ENCODE measurements at places on chromosomes 3 and 15.
A peak's percentile ranks its signal among the peaks of the same experiment; 100 is the strongest.

- no peak for ATAC-seq
Observed at GRCh38 chr3:41888368-41889076, 73.4 kb downstream of the ULK4 start.

GRCh38 chr15:65040461-65040860, 4.7 kb upstream of the SLC51B start:
- no peak for ATAC-seq

GRCh38 chr15:74897300-74897701, 7.5 kb downstream of the MPI start:
- ATAC-seq = no peak

GRCh38 chr15:31013863-31014607, 22.6 kb upstream of the MTMR10 start:
- ATAC-seq = peak; percentile 36

GRCh38 chr15:63231206-63231605, 41.8 kb downstream of the RAB8B start:
- ATAC-seq = no peak

GRCh38 chr3:17339132-17339575, 403.3 kb downstream of the TBC1D5 start:
- ATAC-seq = no peak

- no peak for ATAC-seq
Observed at GRCh38 chr3:156317462-156318074, 197.2 kb downstream of the KCNAB1 start.

- ATAC-seq = no peak
Observed at GRCh38 chr15:67322481-67322880, 67.9 kb downstream of the IQCH start.

DNA sequence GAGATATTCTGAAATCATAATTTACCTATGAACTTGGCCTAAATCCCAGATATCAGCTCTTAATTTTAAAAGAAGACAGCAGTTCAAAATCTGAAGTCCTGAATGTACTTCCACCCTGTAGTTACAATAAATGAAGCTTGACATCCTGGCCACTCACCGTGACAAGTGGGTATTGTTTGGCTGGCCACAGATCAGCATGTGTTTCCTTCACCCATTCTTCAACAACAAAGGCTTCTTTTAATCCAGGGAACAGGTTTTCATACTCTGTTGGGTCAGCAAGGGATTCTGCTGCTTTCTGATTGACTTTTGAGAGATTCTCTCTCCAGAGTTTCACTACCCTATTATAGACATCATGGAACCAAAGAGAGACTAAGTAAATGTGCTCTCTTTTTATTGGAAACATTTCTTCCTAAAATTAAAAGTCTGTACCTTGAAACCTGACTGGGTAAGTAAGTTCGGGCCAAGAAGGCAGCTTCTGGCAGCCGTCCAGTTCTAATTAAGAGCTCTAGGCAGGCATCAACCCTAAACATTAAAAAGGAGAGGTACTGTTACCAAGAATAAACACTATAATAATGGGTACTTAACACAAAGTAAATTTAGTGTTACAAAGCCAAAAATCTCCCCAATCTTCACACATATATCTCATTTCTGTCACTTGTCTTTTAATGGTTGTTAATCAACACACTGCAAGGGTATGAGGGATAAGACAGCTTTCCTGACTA, 15.2 kb downstream of the MRPS22 start:
- no peak for ATAC-seq

DNA sequence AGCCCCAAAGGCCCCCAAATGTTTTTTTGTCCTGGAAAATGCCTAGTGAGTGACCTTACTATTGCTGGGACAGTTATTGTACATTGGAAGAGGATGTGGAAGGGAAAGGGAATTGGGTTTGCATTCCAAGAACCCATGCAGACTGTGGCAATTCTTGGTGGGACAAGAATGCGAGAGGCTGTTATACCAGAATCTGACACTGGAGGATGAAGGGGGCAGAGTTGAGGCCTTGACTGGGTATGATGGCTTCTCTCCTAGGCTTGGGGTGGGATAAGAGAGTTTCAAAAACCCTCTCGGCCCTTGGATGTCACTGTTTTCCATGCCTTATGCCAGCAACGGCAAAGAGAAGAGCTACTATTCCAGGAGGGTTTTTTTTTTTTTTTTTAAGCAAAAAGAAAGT, 25.3 kb downstream of the IL16 start:
- ATAC-seq = no peak

GRCh38 chr3:43326891-43327581, 40.7 kb downstream of the SNRK start:
- ATAC-seq = no peak

DNA sequence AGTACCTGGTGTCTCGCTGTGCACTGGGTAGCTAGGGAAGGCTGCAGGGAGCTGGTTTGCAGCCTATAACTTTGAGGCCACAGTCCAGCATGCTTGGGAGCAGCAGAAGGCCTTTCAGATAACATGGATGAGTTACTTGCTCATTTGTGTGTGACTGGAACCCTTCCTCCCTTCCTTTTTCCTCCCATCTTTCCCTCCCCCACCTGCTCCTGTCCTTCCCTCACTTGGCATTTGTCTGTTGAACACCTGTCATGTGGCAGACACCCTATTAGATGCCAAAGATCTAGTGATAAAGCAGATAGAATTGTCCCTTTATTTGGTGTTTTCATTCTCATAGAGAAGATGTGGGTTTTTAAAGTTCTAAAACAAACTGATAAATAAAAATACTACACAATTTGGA, 71.6 kb downstream of the LRTM1 start:
- ATAC-seq = no peak

- no peak for ATAC-seq
Observed at GRCh38 chr3:78178740-78179363, 1139.0 kb downstream of the ROBO2 start.

DNA sequence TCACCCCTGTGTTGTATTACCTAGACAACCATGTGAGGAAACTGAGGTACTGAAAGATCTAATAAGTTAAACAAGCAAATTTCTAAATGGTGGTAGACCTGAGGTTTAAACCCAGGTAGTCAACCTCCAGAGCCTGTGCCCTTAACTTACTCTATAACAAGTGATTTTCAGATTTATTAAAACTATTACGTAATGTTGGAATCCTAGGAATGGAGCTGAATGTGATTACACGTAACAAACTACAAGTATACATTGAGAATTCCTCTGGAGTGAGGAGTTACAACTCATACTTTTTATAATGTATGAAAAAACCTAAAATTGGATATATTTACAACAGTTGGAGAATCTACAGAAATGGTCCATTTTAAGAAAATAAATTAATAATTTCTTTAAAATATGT, 18.0 kb downstream of the FAM98B start:
- ATAC-seq = no peak

- ATAC-seq = no peak
Observed at GRCh38 chr3:182220013-182220412, 508.3 kb downstream of the SOX2 start.

- no peak for ATAC-seq
Observed at GRCh38 chr3:46191730-46192129, 16.4 kb downstream of the CCR1 start.

- no peak for ATAC-seq
Observed at GRCh38 chr3:173709026-173709425, 311.5 kb downstream of the NLGN1 start.

DNA sequence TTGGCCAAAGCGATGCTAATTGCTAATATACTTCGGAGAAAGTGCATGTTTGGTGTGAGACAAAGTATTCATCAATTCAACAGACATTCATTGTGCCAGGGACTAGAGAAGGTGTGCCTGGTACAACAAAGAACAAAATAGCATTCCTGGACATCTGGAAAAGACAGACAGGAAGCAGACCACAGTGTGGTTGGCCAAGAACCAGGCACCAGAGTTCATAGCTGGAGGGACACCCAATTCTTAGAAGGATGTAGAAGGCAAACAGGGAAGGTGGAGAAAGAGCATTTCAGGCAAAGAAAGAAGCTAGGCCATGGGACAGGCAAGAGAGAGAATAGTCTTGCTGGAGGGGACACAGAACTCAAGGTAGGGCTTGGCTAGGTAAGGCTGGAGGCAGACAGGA, 105.8 kb upstream of the ETV5 start:
- ATAC-seq = no peak

DNA sequence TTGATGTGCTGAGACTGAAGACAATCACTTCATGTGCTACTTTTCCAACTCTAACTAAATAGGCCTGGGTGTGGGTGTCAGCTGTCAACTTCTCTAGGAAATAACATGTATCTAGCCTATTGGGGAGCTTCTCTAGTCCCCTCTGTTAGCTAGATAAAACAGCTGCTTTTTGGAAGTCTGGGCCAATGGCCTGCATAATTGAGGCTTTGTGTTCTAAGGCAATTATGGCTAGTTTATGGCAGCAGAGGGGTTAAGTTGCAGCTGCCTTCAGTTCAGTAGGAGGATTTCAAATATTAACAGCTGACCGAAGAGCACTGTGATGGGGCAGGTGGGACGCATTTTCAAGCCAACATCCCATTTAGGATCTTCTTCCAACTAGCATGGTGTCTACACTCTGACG, 6.4 kb downstream of the COL8A1 start:
- ATAC-seq = no peak

DNA sequence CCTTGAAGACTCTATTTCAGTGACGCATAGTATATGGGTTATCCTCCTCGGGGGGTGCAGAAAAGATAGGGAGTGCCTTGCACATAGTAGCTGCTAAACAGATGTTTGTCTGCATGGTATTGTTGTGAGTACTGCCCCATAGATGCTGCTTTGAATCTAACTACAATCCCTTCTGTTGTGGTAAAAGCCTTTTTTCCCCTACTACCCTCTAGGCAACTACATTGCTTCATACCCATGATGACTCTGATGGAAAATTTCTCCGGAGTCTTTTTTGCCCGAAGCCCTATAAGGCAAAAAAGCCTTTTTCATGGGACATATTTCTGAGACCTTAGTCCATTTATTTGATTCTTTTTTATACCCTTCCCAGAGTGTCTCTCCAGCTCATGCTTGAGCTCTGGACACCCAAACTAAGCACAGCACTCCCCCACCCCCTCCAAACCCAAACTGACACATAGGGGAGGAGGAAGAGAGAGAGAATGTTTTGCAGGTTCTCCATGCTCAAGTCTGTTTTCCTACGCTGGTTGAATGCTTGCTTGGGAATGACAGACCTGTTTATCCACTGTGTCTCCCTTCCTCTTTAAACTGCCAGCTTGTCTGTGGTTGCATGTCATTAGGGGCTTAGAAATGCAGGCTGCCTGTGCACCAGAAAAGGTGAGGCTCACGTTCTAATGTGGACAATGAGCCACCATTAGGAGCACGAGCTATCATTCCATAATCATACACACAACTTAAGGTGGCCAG, 52.9 kb downstream of the LRTM1 start:
- no peak for ATAC-seq

DNA sequence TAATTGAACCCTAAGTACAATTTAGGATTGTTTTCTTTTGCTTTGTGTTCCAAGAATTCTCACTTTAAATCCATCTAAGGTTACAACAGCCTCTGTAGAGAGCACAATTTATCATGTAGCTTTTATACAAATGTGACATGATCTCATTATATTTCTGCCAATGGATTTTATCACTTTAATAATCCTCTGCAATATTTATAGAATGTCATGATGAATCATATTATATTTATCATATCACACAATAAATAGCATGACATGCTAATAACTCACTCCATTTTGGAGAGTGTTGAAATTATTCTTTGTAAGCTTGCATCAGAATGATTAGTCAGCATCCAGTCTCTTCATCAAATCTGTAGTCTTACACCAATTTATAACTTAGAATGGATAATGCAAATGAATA, 280.6 kb upstream of the ZNF717 start:
- ATAC-seq = no peak

DNA sequence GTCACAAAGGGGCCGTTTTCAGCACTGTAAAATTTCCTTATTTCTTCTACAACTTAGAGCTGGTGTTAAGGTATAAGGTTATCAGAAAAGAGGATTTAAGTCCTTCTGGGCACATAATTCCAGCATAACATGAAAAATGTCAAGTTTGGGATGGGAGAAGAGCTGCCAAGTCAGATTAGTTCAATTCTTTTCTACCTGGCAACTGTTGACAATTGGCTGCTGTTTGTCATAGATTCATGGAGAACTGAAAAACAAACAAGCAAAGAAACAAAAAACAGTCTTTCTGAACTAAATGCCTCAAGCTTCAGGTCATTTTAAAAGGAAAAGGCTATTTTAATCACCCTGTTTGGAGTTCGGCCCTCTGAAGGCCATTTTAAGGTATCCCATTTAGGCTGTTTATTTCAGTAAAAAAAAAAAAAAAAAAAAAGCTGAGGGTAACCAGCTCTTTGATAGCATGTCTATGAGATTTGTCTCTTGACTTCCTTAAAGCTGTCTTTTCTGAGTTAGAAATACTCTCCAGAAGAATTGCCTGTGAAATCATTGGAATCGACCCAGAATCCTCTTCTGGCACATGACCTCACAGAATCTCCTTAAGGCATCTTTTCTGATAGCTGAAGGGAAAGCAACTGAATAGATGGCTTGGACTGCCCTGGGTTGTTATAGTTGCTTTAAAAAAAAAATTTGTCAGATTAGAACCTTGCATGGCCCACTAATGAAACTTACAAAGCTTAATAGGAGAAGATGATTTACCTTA, 173.3 kb downstream of the SEMA6D start:
- ATAC-seq = no peak

- ATAC-seq = no peak
Observed at GRCh38 chr3:177665122-177665808, 468.0 kb upstream of the TBL1XR1 start.

Measured in activated CD4-positive, CD25-positive, alpha-beta regulatory T cell treated with anti-CD3 and anti-CD28 coated beads, Interleukin-2, amount 50 U/mL, for 24 hours (primary cell).